ENCODE measurements at places on chromosomes 13 and 19. TPM values are rescaled to one million over a fixed set of nuclear protein-coding genes. Genes with fewer than 3 reads are reported as not detected.
A peak's percentile ranks its signal among the peaks of the same experiment; 100 is the strongest.

GRCh38 chr19:955803-956765, 28.1 kb upstream of the WDR18 start:
- peak; percentile 18 for DNase-seq

GRCh38 chr19:37931881-37932655, 25.1 kb downstream of the SIPA1L3 start:
- DNase-seq, result peak; percentile 91

Gene PABPC3
- total RNA-seq, result 0.24 TPM

GRCh38 chr19:5287066-5287465, 53.5 kb downstream of the PTPRS start:
- no peak for DNase-seq

DNA sequence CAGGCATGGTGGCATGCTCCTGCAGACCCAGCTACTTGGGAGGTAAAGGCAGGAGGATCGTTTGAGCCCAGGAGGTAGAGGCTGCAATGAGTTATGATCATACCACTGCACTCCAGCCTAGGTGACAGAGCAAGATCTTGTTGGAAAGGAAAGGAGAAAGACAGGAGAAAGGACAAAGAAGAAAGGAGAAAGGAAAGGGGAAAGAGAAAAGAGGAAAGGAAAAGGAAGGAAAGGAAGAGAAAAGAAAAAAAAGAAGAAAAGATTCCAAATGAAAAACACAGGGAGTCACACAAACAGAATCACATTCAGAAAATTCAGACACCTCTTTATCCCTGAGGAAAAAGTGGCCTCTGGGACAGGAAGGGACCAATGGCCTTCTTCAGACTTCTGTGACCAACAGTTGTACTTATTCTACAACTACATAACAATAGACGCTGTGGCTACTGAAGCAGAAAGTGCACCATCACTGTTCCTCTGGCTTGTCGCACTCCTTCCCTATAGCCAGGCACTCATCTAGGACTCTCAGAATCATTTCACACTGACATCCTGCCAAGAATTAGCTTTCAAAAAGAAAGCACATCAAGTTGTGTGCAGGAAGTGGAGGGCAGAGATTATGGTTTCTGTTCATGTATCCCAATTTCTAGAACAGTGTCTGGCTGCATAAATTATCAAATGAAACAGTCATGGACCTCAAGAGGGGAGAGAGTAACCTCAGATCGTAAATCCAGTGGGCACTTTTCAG, 5.9 kb downstream of the MTMR6 start:
- DNase-seq, result no peak

Gene CCDC194
- 1.8 TPM for total RNA-seq

DNA sequence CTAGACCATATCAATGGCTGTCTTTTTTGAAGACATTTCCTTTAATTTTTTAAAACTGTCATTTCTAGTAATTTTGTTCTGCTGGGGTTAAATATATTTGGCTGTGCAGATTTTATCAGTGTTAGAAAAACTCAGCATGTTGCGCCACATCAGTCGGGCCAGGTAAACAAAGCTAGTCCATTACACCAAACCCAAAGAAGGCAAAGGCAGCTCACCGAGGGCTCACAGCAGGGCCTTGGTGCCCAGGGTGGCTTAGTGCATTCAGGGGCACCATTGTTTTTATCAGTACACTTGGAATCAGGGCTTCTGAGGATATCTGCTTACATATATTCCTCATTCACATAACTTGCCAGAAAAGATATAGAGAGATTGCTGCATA, 22.2 kb downstream of the SPATA13 start:
- DNase-seq, result no peak

GRCh38 chr19:56155124-56155687, 14.1 kb downstream of the ZNF444 start:
- DNase-seq, result no peak

GRCh38 chr13:33524086-33524485, 238.5 kb upstream of the STARD13 start:
- DNase-seq, result no peak

DNA sequence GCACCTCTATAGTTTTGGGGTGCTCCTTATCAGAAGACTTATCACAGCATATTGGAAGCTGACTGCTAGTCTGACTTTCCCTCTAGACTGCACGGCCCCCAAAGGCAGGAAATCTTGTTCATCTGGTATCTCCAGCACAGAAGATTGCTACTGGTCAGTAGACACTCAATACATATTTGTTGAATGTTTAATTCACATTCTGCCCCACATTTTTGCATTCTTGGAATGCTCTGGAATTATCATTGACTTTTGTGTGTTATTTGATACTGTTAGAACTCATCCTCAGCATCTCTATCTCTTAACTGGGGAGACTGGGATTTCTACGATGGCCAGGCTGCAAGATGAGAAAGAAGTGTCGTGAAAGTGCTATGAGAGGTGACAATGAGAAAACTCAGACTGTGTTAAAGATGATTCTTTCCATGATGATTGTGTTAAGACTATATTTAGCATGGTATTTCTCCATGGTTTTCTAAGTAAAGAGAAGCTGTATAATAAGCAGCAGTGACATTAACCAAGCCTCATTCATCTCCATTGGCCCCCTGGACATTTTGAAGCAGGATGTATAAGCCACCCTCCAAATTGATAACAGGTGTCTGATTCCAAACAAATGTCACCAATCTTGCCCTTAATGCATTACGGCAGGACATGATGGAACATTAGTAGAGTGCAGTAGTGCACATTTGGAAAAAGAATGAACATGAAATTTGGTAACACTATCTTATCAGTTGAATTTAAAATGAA, 440.9 kb downstream of the RFC3 start:
- no peak for DNase-seq

GRCh38 chr13:64910096-64910495, 2320.0 kb downstream of the PCDH9 start:
- peak; percentile 41 for DNase-seq

- DNase-seq, result peak; percentile 7
Observed at GRCh38 chr19:30784850-30785457, 412.8 kb downstream of the ZNF536 start.

DNA sequence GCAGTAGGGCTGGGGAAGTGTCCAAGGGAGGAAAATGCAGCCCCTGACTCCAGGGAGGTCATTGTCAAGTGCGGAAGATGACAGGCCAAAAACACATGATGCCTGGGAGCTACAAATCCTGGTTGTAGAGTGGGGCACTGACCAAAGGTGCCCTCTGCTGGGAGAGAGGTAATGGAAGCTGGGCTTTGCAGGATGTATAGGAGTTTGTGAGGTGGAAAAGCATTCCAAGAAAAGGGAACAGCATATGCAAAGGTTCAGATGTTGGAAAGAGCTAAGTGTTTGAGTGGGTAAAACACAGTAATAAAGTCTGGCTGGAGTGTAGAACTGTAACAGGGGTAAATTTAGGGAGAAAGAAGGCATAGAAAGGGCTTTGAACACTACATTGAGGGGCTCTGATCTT, 46.9 kb upstream of the PTPRS start:
- DNase-seq, result no peak

Gene KIR3DL1
- not detected for total RNA-seq

Gene ZNF667
- 9.2 TPM for total RNA-seq

GRCh38 chr19:18513868-18514267, 8.0 kb downstream of the ELL start:
- DNase-seq, result peak; percentile 72

DNA sequence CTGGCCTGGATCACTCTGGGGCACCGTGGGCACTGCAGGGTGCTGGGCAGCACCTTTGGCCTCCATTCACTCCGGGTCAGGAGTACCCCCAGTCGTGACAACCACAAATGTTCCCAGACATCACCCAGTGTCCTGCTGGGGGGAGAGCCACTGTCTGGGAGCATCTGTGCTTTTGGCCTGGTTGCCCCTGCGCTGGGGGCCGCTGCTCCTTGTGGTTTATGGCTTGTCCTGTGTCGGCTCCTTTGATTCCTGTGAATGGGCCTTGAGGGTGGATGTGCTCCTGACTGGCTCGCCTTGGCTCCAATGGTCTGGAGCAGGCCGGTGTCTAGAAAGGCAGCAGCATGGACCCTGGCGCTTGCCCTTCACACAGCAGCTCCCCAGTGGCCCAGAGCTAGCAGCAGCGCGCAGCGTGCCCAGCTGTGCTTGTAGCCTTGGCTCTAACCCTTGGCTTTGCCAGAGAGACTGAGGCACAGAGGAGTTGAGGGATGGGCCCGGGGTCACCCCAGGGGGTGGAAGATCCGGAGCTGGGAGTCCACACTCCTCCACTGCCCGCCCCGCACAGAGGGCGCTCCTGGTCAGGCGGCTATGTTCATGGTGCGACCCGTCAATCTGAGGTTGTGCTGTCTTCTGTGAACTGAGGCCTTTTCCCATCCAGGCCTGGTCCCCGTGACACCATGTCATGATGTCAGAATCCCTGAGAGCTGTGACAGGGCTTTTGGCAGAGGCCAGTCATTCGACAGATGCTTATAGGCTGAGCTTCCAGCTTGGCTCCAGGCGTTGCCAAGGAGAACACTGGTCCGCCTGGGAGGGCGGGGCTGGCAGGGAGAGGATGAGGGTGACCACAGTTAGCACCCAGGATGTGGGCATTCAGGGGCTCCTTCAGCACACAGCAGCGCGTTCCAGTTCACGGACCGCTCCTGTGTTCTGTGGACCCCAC, 4.1 kb downstream of the DAZAP1 start:
- peak; percentile 87 for DNase-seq

GRCh38 chr13:97570442-97570841, 136.5 kb downstream of the RAP2A start:
- no peak for DNase-seq

Gene C19orf67
- total RNA-seq, result not detected

DNA sequence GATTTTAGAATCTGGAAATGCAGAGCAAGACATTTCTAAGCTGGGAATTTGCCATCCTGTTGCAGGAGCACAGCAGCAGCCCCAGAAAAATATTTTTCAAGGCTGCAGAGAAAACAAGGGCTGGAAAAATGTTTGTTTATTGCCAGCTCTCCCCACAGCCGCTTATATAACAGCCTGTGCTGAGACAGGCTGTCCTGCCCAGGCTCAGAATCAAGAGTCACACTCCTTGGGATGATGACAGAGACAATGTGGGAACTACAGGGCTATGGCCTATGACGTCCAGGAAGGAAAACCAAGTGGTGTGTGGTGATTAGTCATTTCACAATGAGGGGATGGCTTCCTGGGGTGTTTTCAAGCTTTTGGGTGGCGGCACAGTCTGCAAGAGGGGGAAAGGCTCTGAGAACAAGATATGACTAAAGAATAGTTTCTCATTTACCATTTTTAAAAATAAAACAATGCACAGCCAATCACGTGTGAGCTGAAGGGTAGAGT, 136.3 kb upstream of the SERP2 start:
- peak; percentile 64 for DNase-seq

DNA sequence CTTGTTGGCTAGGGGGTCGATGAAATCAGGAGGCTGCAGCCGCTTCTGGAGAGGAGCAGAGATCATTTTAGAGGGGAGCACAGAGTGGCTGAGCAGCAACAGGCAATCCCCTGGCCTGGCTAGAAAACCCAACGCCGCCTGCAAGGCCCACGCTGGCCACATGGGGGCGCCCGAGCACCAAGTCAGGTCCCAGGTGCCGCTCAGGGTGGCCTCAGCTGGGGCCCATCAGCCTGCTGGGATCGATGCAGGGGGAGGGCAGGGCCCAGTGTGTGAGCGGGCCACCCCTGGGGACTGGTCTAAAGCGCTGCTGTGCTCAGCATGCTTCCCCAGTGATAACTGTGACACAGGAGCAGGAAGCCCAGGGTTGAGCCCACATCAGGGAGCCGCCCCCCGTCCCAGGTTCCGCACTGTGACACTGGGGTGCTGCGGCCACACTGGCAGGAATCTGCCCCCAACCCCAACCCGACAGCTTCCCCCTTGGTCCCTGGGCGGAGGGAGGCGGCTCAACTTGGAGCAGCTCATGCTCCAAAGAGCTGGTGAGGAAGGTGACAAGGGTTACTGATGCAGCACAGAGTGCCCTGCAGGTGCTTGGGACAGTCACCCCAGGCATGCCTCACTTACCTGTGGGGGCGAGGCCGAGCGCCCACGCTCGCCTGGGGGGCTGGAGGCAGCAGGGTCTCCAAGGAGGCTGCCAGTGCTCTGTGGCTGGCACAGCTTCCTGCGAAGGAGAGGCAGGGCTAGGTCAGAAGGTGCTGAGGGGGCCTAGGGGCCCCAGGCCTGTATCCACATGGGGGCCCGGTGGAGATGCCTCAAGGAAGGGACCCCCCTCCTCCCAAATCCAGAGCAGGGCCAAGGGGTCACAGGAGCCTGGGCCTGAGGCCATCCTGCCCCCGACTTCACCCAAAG, 13.3 kb upstream of the ISYNA1 start:
- peak; percentile 73 for DNase-seq

DNA sequence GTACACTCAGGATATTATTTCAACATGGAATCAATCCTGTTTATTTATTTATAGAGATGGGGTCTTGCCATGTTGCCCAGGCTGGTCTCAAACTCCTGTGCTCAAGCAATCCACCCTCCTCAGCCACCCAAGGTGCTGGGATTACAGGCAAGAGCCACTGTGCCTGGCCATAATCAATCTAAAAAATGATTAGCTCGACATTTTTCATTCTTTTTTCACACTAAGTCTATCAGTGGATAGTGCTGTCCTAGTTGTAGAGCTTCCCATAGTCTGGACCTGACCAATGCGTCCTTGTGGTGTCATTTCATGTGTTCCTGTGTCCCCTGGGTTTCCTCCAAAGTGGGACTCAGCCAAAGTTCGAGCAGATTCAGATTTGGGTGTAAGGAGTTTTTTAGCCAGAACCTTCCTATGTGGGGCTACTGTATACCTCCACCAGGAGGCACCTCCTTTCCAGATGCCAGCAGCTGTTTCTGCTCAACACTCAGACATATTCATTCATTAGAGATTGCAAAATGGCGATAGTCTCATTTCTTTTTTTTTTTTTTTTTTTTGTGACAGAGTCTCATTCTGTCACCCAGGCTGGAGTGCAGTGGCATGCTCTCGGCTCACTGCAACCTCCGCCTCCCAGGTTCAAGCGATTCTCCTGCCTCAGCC, 61.1 kb downstream of the MAP4K1 start:
- no peak for DNase-seq

Gene TMEM150B
- not detected for total RNA-seq
